ENCODE measurements at places on chromosomes 12 and 14. TPM values are rescaled to one million over a fixed set of nuclear protein-coding genes. Genes with fewer than 3 reads are reported as not detected.

DIO3 gene
- total RNA-seq: 0.17 TPM

GRCh38 chr14:100372357-100373048 is 49.4 kb downstream of the SLC25A47 start:
- DNase-seq: no peak

DNA sequence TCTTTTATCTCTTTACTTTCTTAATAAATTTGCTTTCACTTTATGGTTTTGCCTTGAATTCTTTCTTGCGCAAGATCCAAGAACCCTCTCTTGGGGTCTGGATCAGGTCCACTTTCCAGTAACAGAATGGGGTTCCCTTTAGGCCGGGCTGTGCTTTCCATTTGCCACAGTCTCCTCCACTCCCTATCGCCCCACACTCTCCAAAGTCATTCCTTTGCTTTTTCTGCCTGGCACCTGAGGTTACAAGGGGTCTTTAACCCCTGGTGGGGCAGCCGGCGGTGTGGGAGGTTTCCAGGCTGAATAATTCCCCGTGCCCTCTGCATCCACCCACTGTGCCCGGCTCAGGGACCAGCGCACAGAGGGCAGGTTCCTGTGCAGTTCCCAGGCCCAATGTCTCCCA is 42.9 kb upstream of the LHX5 start:
- DNase-seq: no peak

- DNase-seq: no peak
Measured at GRCh38 chr12:45189766-45190403, 26.0 kb upstream of the ANO6 start.

GRCh38 chr12:4276524-4277204 is 3.1 kb downstream of the CCND2 start:
- DNase-seq: peak; percentile 75
